Sciatic nerve (tissue), 2 donors: ENCODE measurements at places on chromosomes 11 and 22.

- DNase-seq: no peak
Measured at GRCh38 chr11:45659031-45659817, 6.2 kb downstream of the CHST1 start.

DNA sequence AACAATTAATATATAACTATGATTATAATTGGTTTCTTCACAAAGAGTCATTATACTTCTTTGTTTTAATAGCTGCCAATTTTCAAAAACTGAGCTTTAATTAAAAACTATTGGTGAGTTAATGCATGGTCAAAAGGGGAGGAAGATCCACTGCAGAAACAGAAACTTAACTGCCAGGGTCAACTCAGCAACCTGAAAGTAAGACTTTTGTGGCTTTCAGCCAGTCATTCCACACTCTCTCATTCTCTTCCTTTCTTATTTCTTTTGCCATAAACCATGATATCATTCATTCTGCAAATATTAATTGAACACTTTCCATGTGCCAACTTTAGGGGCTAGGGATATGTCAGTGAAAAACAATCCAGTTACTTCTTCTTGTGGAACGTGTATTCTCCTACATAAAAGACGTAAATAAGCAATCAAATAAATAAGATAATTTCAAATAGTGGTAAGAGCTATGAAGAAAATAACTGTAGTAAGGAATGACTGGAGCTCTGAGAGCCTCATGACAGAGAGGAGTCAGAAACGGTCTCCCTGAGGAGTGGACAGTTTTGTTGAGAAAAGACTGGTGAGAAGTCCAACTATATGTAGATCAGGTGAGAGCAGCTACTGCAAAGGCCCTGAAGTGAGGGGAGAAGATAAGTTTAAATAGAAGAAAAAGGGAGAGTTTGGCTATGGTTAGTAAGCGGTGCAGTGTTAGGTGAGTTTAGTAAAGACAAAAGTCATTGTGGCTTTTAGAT lies 130.5 kb downstream of the GRIA4 start:
- no peak for DNase-seq

GRCh38 chr11:36060926-36061325 lies 117.1 kb downstream of the LDLRAD3 start:
- DNase-seq: no peak

DNA sequence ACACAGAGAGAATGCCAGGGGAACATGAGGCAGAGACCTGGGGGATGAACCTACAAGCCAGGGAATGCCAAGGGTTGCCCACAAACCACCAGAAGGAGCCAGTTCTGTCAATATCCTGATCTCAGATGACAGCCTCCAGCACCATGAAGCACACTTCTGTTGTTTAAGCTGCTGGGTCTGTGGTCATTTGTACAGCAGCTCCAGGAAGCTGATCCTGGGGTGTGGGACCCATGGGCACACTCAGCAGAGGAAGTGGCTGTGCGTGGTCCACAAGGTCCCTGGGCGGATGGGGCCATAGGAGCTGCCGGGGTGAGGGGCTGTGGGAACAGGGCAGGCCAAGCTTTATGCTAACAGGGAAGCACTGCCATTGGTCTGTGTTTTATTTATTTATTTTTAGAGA lies 12.1 kb downstream of the PPM1F start:
- DNase-seq: no peak

- no peak for DNase-seq
Measured at GRCh38 chr11:30107899-30108298, 91.1 kb upstream of the KCNA4 start.

DNA sequence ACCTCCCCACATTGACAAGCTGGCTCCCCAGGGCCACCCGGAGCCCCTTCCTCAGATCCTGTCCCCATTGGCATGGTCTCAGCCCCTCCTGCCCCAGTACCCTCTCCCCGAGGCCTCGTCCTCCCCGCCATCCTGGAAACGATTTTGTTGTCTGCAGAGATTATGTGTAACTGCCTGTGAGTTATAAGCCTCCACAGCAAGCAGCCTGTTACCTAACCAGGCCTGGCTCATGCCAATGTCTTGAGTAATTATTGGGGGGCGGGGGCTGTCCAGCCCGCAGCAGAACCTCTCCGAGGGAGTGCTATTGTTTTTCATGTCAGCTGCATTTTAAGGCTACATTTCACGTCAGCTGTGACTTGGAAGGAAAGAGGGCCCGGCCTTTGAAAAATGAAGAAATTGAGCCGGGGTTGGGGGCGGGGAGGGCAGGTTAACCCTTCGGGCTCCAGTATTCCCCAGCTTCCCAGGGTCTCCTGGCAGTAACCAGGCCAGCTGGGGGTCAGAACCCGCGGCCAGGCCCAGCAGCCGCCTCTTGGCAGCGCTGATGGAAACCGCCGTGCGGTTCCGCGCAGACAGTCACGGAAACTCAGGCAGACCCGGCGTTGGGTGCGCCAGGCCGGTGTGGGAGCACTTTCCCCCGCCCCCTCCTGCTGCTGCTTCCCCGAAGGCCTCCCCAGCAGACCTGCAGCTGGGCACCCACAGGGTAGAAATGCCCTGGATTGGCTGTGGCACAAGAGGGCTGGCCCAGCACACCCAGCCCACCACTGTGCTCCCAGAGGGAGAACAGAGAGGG lies 59.5 kb downstream of the CDKN1C start:
- DNase-seq: peak; percentile 84

DNA sequence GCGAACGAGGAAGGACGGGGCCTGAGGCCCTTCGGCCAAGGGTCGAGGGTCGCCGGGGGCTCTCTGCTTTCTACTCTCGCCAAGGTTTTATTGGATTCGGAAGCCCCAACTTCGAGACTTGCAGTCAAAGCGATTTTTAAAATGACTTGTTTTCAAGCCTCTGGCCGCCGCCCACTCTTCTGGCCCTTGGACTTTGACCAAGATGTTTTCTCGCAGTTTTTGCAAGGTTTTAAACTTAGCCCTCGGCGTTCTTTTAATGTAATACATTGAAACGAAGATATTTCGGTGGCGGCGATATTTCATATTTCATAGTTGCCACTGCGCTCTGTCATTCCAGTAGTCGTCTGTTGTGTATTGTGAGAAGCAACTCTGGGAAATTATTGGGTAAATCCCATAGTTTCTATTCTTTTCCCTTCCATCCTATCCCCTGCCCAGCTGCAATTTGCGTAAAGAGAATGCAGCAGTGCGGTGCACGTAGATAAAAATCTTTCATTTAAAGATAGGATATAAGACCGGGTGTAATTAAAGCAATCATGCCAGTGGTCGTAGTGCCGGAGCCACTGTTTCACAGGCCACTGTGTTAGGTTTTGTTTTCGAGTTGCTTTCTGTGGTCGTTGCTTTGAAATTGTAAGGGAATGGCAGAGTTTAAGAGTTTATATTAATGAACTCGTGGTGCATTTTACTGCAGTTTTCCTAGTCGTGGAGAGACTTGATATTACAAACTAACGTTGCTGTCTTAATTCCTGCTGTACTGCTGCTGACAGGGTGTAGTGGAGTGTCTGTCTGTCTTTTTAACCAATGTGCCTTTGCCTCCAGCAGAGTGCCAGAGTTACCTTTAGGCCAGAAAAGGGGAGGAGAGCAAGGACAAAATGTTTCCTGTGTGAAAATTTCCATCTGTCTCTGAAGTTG lies 702 bp downstream of the BIRC2 start:
- no peak for DNase-seq

DNA sequence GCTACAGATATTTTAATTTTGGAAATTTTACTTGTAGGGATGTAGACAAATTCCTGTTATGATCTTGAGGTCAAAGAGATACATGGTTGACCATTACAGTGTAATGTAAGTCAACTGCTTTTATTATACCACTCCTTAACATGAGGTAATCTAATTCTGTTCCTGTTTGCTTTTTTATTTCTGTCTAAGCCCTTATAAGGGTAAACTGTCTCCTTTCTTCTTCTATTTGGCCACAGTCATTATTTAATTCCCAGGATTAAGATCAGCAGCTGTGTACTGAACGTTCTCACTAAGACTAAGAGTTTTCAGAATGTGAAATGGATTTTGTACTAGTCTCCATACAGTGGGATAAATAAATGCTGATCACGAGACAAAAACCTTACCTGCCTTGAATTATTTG lies 32.8 kb downstream of the C2CD3 start:
- DNase-seq: no peak

- DNase-seq: no peak
Measured at GRCh38 chr22:32950366-32950765, 107.8 kb downstream of the SYN3 start.
